ENCODE measurements at places on chromosomes 4 and X.

DNA sequence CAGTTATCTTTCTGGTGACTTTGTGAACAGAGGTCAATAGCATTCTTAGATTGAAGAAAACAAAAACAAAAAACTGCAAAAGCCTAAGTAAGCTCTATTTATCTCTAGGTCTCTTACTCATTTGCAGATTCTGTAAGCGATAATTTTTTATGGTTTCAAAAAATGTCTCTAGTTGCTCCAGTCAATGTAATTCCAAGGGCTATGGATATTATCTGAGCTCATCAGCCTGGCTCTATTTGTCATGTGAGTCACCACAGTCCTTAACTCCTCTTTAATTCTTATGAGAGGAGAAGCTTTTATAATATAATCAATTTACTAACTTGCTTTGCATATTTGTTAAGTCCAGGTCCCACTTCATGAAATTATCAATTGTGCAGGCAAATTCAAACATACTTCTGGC lies 79.1 kb downstream of the NPFFR2 start:
- no peak for DNase-seq

- no peak for DNase-seq
Observed at GRCh38 chr4:1515763-1516162, 109.5 kb upstream of the NKX1-1 start.

- DNase-seq = no peak
Observed at GRCh38 chr4:64158648-64159326, 250.5 kb downstream of the TECRL start.

GRCh38 chrX:12372111-12372510 lies 233.8 kb downstream of the FRMPD4 start:
- no peak for DNase-seq

GRCh38 chr4:8894424-8894816 lies 22.8 kb upstream of the HMX1 start:
- DNase-seq = no peak

GRCh38 chr4:105644257-105644656 lies 64.2 kb downstream of the INTS12 start:
- DNase-seq = no peak

GRCh38 chr4:80229128-80229527 lies 31.8 kb downstream of the PRDM8 start:
- DNase-seq = no peak

GRCh38 chrX:153032397-153033118 lies 23.7 kb upstream of the PNMA3 start:
- DNase-seq = peak; percentile 22

DNA sequence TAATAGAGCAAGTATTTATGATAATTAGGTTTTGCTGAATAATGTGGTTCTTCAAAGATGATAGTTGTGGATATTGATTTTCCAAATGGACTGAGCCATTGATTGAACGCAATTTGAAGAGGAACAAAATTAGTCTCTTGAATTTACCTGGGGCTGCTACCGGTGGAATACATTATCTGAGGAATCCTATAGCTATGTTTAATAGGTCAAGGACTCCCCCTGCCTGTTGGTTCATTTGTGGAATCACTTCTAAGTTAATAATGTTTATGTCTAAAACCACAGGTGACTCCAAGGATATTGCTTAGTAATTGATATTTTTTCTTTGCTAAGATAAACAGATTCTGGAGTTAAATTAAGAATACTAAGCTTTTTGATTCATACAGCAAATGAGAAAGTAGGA lies 576.0 kb upstream of the PABPC4L start:
- no peak for DNase-seq

DNA sequence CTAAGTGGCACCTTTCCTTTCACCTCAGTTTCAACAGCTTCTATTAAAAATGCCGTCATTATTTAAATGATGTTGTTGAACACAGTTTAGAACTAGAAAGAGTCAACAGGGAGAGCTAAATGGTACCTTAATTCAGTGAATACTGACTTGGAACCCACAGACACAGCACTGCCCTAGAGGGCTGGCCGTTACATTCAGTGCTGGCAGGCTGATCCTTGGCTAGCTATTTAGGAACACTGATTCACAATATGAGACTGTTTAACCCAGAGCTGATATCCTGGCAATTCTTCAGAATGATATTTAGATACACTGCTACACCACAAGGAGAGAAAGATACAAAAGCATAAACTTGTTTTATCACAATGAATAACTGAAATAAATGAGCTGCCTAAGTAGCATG lies 12.7 kb upstream of the NAAA start:
- no peak for DNase-seq

DNA sequence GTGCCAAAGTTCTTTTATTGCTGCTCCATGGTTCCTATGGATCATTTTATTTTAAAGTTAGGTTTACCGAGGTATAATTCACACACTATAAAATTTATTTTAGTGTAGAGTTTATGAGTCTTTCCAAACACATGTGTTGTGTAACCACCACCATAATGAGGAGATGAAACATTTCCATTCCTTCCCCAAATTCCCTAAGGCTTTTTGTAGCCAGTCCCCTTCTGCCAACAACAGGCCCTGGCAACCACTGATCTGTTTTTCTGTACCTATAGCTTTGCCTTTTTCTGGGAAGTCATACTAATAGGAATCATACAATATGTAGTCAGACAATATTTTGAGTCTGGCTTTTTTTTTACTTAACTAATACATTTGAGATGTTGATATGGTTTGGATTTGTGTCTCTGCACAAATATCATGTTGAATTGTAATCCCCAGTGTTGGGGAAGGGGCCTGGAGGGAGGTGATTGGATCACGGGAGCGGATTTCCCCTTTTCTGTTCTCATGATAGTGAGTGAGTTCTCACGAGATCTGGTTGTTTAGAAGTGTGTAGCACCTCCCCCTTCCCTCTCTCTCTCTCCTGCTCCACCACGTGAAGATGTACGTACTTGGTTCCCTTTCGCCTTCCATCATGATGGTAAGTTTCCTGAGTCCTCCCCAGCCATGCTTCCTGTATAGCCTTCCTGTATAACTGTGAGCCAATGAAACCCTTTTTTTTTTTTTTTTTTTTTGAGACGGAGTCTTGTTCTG lies 59.6 kb upstream of the DHX15 start:
- DNase-seq = no peak

DNA sequence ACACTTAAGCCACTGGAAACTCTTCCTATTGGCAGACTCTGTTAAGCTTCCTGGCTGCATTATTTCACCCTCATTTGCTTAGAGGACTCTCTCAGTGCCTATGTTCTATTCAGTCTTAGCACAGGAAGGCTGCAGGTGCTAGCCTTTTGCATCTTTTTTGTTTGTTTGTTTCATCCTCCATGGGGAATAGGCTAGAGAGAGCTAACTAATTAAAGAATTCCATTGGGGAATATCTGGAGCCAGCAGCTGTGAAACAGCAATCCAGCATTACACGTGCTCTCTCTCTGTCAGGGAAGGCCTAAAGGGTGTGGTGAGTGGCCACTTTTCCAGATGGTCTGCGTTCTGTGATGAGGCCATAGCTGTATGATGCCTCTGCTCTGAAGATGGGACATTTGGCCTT lies 633.6 kb downstream of the SPRY1 start:
- DNase-seq = no peak

DNA sequence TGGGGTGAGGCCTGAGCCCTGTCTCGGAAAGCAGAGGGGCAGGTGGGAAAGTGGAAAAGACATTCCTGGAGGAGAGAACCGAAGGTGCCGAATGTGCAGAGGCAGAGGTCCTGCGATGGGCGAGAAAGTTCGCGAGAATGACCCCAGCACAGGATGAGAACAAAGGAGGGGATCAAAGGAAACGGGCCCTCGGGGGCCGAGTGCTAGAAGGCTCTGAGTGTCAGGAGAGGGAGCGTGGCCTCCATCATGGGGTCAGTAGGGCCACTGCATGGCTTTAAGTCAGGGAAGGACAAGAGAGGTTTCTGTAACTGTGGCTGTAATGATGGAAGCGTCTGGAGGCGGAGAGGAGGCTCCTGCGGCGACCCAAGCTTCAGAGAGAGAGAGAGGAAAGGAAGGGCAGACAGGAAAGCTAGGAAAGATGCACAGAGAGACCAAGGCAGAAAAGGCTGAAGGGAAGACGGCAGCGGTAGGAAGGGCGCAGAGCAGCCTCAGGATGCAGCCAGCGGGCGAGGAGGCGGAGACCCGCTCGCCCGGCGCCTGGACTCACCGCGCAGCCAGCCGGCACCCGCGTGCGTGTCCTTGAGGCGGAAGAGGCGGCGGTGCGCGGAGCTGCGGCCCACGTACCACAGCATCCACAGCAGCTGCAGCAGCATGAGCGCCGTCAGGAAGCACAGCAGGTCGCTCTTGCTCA lies 669 bp downstream of the OTOP1 start:
- no peak for DNase-seq

Measured in stimulated activated CD8-positive, alpha-beta memory T cell treated with anti-CD3 and anti-CD28 coated beads, Interleukin-2, amount 100 ng/mL, for 1 hour (primary cell).